ENCODE measurements at places on chromosomes 2 and 18.

DNA sequence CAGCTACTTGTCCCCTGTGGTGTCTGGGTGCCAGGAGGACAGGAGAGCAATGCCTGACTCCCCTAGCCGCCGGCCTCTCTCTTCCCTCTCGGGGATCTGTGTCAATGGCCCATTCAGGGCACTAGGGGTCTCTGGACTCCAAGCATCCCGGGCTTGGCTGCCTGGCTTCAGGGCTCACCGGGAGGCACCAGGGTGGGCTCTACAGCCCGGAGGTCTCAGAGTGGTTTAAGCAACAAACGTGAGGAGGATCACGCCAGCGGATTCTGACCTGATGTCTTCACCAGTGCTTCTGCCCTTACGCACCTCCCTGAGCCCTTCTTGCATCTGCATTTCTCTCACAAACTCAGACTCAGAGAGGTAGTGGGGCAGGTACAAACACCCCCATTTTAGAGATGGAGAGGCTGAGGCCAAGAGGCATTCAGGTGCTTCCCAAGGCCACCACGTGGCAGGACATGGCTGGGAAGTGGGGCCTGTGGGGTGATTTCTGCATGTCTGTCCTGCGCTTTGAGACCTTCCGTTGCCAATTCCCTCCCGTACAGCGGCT is 243.0 kb downstream of the CELF4 start:
- DNase-seq = no peak

GRCh38 chr2:45207101-45207500 is 197.8 kb upstream of the SIX2 start:
- no peak for DNase-seq

DNA sequence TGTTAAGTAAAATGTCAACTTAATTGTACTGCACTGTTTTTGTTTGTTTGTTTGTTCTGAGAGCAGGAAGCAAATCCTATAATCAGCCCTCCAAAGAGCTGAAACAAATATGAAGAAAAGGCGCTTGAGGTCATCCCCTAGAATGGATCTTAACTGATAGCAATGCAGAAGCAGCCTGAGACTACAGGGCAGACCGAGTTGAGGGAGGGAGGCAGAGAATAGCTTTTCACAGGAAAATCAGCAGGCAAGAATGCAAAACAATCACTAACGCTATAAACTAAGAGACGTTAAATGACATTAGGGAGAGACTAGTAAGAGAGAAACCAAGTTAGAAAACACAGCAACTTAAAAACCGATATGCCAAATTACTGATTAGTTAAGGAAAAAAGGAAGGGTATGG is 37.2 kb downstream of the GALNT1 start:
- DNase-seq = no peak

GRCh38 chr2:98927027-98927426 is 9.0 kb downstream of the CRACDL start:
- no peak for DNase-seq

GRCh38 chr2:224973112-224974016 is 68.9 kb downstream of the DOCK10 start:
- DNase-seq = no peak

Data from BJ (cell line).